Stimulated activated CD8-positive, alpha-beta memory T cell treated with anti-CD3 and anti-CD28 coated beads, Interleukin-15, amount 100 ng/mL, for 48 hours (primary cell): ENCODE measurements at places on chromosomes 1 and 21.
A peak's percentile ranks its signal among the peaks of the same experiment; 100 is the strongest.

DNA sequence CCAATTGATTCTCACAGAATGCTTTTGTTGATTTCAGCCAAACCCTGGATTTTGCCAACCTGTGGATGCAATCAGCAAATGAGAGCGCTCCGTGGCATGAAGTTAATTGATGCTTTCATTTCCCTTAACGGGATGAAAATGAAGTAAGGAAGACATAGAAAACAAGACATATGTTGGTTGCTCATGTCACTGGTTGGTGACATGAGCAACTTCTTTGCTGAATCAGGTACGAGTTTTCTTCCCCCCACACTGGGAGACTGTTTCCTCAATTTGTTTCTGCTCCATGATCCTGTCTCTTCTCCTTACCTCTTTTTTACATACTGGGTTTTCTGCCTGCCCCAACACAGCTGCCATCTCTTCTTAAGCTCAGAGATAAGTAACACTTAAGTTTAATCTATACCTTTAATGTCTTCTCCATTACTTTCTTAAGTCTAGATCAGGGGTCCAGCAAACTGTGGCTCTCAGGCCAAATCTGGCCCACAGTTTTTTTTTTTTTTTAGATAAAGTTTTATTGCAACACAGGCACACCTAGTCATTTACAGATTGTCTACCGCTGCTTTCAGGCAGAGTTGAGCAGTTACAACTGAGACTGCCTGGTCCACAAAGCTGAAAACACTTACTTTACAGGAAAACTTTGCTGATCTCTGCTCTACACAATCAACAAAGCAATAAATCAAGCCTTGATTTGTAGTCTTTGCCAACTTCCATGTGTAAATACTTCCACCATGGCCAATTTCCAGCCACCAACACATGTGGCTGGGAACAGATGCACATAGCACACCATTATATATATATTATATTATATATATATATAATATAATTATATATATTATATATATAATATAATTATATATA, 13.3 kb downstream of the GPR157 start:
- DNase-seq: no peak

DNA sequence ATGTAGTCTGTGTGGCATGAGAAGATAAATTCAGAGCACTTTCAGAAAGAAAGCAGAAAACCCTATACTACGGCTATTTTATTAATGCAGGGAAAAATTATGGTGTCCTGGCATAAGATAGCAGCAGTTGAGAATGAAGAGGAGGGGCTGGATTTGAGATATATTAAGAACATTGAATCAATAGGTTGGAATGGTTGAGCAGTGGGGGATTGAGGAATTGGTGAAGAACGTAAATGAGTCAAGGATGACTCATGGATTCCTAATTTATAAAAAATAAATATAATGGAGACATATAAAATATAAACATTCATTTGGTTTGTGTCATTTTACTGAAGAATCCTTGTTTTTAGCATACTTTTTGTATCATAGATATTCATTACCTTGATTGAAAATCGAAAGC, 234.3 kb upstream of the ADAMTS5 start:
- DNase-seq: no peak

DNA sequence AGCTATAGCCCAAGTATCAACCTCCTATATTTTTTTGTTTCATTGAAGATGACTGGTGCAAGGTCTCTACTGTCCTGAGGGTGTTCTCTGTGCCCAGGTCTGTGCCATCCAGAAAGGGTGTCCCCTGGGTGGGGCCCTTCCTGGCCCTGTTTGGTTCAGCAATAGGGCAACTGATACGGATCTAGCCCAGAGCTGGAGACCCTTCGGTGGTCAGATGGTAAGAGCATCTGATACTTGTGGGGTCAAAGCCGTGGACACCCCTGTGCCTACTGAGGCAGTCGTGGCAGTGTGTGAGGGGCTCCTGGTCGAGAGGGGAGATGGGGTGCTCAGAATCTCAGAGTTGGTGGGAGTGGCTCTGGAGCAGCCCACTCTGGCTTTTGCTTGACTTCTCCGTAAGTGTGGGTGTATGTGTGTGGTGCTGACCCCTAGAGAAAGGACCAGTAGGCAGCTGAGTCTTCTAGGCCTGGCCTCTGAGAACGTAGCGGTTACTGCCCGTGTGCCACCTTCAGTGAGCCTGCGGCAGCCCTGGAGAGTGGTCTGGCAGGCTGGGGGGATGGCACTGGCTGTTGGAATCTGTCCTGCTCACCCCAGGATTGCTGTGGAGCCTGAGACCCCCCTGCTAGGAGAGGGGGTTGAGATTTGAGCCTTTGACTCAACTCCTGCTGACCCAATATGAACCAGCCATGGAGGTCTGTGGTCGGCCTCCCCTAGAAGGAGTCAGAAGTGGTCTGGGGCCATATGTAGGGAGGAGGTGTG, 2.7 kb downstream of the AMPD2 start:
- DNase-seq: no peak

- DNase-seq: no peak
These were observed 66.6 kb upstream of the POU3F1 start for GRCh38 chr1:38113159-38113666.

DNA sequence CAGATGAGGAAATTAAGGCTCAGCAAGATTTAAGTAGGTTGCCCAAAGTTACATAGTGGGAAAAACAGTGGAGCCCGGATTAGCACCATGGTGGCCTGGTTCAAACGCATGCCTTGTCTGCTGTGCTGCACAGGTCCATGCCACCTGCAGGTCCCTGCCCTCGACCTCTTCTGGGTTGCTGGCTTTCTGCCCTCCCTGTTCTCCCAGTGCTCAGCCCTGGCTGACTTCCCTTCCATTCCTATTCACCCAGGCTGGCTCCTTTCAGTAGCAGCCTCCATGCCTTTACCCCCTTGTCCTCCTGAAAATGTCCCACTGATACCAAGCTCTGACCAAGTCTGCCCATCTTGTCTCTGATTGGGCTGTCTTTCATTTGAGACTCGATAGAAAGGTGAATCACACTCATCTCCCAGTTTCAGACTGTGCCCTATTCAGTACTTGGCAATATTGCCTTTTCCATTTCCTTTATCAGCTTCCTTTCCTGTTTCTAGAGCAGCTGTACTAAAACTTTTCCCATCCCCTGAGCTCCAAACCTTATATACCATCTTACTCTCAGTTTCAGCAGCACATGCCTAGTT, 75.8 kb downstream of the ST3GAL3 start:
- DNase-seq: no peak

DNA sequence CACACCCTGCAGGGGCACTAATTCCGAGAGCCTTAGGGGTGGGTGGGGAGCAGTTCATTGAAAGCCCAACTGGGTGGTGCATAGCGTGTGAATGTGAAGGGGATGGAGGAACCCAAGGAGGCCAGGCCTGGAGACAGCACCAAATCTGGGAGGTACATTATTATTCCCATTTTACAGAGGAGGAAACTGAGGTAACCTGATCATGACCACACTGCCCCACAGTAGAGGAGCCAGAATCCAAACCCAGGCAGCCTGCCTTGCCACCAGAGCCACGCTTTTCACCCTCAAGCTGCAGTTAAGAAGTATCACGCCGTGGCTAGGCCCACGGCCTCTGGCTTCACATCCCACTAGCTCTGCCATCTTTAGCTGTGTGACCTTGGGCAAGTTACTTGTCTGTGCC, 633 bp upstream of the BSND start:
- DNase-seq: no peak

DNA sequence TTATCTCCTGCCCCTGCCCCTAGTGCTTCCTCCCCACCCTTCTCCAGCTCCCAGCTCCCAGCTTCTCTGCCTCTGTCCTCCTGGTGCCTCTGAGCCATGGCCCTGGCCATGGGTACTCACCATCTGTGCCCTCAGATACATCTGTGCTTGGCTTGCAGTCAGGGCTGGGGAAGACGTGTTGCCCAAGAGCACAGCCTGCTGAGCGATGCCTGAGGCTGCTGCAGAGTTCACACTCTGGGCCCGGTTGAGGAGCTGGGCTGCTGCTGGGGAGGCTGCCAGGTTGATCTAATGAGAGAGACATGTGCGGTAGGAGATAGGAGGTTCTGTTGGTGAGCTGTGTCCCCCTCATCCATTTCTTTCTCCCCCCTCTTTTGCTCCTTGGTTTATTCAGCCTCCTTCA, 49.4 kb upstream of the A3GALT2 start:
- no peak for DNase-seq

DNA sequence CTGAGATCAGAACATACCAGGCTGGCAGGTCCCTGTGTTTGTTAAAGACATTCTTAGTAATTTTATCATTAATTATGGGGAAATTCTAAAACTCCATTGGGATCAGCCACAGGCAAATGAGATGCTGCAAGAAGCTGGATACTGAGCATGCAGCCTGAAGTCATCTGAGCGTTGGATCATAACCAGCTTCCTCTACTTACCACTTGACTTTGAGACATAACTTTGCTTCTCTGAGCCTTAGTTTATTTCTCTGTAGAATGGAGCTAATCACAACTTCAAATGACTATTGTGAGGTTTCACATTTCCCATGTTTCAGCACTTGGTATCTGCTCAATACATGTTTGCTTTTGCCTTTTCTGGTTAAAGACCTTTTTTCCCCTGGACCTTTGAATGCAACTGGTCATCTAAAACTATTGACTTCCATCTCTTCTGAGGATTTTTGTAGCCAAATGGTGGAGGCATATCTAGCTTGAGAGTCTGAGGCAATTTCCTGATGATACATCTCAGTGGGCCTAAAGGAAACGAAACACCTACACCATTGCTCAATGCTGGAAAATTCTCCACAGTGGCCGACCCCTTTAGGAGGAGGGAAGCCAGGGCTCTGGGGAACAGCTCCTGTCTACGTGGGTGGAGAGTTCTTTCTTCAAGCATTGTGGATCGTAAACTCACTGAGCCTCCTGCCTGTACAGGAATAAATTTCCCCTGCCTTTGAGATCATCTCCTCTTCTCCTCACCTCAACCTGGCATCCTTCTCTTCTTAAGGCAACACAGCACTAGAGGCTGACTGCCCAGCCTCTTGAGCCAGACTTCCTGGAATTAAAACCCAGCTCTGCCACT, 109.1 kb upstream of the HOOK1 start:
- no peak for DNase-seq

DNA sequence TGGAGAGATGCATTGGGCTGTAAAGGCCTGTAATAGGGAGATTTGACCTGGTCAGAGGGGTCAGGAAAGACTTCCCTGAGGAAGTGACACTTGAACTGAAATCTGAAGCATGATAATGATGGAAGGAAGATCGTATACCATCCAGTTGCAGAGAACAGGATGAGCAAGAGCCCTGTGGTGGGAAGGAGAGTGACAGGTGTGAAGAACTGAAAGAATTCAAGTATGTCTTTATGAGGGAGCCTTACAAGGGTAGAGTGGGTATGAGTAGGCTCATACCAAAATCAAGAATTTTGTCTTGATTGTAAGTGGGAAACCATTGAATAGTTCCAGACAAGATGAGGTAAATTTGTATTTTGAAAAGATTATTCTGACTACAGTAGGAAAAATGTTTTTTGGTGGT, 129.4 kb downstream of the RASAL2 start:
- DNase-seq: no peak

- DNase-seq: peak; percentile 64
These were observed 50.1 kb downstream of the TIAM1 start for GRCh38 chr21:31293986-31294385.
